Non-pigmented ciliary epithelial cell (primary cell): ENCODE measurements at places on chromosomes 16 and 17.

DNA sequence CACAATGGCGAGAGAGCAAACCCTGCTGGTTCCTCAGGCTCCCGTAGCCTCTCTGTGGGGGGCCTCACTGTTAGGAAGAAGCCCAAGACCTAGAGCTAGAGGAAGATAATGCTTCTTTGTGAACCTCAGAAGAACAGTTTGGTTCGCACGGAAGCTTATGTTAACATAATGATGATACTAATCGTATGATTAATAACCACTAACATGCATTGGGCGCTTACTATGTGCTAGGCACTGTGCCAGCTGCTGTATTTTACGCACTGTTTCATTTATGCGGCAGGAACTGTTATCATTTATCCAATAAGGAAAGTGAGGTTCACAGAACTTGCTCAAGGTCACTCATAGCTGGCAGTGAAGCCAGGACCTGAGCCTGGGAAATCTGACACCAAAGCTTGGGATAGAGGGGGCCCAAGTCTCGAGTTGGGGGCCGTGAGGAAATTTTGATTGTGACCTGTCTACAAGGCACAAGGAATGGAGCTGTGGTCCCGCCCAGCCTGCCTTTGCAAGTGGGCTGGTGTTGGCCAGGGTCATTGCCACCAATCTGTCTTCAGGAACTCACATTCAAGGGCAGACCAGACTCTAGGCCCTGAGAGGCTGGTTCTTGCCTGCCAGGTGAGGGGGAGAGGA is 6.8 kb downstream of the PRCD start:
- DNase-seq, result peak; percentile 90

DNA sequence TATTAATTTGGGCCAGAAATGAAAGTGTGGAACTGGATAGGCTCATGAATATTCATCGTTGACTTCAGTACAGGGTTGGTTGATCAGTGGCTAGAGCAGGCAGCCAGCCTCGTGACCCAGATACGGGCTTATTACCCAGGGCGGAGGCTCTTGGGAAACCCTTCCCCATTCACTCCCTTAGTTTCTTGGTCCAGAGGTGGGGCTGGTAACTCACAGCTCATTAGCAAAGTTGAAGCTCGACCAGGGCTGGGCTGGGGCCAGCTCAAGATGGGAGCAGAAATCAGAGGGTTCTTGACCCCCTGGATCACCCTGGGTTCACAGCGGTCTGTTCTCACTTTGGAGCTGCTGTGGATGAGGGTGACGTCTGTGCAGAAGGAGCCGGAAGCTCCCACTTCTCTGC is 44.6 kb upstream of the GSE1 start:
- DNase-seq, result no peak

DNA sequence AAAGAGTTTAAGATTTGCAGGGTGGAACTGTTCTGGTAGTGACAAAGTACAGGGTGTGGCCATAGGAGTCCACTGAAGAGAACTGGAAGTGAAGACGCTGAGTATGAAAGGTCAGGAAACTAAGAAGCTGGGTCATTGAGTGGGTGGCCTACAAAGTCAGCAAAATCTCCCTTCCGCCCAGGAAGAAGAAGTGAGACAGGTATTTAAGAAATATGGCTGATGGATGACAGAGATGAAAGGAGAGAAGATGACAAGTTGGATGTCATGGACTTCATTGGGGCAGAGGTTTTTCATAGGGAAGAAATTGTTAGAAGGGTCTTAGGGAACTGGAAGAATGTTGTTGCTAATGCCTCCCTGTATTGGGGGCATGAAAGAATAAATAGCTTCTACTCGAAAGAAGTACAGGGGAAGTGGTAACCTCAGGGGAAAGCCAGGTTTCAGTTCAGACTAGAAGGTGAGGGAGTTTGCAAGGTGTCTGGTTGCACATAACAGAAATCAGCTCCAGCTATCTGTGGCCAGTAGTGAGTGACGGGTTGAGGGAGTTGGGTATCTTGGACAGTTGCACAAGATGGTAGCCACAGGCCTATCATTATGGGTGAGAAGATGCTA is 33.6 kb upstream of the MED13 start:
- no peak for DNase-seq

DNA sequence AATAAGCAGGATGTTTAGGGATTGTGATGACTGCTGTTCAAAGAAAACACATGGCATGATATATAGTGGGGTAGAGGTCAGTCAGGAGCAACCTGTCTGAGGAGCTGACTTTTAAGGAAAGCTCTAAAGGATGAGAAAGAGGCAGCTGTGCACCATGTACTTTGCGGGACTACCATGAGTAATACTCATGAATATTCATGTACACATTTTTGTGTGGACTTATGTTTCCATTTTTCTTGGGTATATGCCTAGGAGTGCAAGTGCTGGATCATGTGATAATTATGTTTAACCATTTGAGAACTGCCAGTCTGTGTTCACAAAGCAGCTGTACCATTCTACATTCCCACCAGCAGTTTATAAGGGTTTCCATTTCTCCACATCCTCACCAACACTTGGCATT is 35.8 kb downstream of the BEAN1 start:
- DNase-seq, result no peak

DNA sequence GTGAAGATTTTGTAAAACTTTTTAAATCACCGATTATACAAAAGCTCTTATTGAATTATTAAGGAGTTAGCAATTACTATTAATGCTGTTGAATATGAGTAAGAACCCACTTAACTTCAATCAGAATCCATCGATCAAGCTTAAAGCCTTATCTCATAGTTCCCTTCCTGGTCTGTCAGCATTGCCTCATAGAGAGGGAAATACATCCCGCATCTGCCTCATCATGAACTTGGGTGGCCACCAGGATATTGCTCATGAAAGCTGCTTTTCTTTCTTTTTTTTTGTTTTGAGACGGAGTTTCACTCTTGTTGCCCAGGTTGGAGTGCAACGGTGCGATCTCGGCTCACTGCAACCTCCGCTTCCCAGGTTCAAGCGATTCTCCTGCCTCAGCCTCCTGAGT is 66.7 kb downstream of the PIGL start:
- DNase-seq, result peak; percentile 44

GRCh38 chr16:1439058-1439698 is 5.2 kb downstream of the CCDC154 start:
- no peak for DNase-seq

GRCh38 chr17:31294231-31294630 is 2.8 kb downstream of the OMG start:
- no peak for DNase-seq

- no peak for DNase-seq
Observed at GRCh38 chr16:60816461-60816860, 1219.8 kb downstream of the CDH8 start.
